ENCODE measurements at places on chromosomes 2 and 18.

GRCh38 chr2:80238692-80239469 is 65.7 kb downstream of the LRRTM1 start:
- no peak for DNase-seq

- DNase-seq: no peak
These were observed 5.4 kb upstream of the NCKAP5 start for GRCh38 chr2:133573491-133574162.

GRCh38 chr18:45562567-45563479 is 52.5 kb upstream of the SLC14A2 start:
- DNase-seq: no peak

DNA sequence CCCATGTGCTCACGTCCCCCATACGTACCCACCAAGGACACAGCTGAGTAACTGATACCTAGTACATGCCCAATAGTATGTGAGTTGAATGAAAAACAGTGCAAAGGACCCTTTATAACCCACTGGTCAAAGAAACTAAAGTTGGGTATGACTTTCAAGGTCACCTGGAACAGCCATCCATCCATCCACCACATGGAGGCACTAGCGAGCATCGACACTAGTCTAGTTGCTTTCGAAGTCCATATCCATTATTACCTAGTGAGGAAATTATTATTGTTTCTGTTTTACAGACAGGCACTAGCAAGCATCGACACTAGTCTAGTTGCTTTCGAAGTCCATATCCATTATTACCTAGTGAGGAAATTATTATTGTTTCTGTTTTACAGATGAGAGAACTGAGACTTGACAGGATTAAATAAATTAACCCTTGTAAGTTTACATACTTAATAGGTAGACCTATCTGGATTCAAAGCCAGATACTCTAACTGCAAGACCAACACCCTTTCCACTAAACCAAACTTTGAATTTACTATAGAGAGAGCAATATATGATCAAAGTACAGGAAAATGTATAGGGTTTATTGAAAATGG is 233.7 kb downstream of the METTL4 start:
- no peak for DNase-seq

GRCh38 chr18:50924372-50924771 is 43.5 kb upstream of the ELAC1 start:
- no peak for DNase-seq

GRCh38 chr2:24435391-24436316 is 55.4 kb upstream of the NCOA1 start:
- no peak for DNase-seq

DNA sequence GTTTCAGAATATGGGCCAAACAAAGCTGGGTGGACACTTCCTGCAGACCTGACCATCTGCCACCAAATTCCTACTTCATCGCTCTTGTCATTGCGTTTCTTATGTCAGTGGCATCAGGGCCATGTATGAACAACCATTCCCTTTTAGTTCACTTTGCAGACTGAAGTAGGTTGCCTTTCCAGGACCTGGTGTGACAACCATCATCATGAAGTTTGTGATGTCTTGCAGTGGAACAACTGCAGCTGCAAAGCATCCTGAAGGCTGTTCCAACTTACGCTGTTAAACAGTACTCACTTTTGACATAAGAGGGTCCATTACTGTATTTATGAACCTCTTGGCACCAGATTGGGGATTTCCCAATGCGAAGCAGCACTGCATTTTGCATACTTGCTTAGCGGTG is 511.6 kb downstream of the ARHGAP15 start:
- no peak for DNase-seq

DNA sequence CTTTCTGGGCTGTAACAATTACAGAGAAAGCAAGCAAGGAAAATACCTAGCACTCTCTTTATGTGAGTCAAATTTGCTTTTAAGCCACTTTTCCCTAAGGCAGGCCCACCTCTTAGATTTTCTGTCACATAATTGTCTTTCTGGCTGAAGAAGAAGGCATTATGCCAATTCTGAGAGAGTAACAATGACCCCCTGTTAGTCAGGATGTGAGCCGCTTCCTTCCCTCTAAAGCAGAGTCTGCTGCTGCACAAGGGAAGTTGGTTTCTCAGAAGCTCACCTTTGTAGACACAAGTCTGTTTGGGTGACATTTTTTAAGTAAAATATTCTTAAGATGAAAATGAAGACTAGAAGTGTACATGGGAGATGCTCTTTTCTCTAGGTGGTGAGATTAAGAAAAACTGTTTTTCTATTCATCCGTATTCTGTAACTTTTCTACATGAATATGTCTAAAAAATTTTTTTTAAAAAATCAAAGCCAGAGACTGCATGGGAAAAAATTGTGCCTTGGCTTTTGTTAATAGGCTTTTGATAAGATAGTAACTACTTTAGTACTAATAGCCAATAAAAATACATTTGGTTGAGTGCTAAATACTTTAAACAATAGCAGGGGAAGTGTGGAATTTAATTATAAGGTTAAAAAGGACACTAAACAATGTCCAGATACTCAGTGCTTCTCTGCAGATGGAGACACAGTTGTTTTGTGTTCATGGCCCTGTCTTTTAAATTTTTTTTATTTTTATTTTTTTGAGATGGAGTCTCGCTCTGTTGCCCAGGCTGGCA is 33.4 kb upstream of the VPS54 start:
- DNase-seq: no peak

DNA sequence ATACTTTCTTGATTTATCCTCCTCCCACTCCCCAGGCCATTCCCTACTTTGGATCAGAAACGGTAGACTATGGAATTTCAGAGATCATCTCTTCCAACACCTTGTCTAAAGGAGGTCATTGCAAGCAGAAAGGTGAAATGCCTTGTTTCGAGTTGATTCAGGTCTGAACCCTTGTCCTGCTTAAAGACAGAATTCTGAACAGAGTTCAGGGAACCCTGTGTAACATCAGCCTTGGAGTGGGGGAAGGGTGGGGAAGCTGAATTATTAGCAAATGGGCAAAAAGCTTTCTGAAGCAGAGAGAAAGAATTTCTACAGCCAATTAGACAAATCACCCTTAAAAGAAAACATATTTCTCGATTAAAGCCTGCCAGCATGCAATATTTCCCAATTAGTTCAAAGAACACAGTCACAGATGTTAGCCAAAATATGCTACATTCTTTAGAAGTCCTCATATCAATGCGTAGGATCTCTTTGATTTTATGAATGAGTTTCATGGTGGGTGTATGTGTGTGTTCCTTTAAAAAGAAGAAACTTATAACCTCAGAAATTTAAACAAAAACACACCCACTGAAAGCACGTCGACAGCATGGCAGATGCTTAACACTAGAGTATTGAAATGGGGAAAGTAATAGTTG is 353.1 kb downstream of the RND3 start:
- DNase-seq: no peak

GRCh38 chr2:202149155-202149762 is 76.2 kb downstream of the KIAA2012 start:
- no peak for DNase-seq

DNA sequence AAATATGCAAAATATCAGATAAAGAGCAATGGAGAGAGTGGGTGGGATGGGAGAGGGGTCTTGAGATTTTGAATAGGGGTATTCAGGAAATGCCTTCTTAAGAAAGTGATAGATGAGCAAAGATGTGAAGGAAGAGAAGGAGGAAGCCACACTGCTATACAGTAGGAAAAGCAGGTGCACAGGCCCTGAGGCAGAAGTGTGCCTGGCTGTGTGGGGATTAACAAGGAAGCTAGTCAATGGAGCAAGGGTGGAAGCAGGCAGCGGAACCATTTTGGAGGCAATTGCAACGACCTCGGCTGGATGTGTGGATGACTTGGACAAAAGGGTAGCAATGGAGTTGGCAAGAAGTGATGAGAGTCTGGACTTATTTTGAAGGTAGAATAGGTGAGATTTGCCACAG is 11.0 kb upstream of the CNGA3 start:
- DNase-seq: no peak

- DNase-seq: no peak
These were observed 83.6 kb downstream of the RHOB start for GRCh38 chr2:20530520-20530919.

DNA sequence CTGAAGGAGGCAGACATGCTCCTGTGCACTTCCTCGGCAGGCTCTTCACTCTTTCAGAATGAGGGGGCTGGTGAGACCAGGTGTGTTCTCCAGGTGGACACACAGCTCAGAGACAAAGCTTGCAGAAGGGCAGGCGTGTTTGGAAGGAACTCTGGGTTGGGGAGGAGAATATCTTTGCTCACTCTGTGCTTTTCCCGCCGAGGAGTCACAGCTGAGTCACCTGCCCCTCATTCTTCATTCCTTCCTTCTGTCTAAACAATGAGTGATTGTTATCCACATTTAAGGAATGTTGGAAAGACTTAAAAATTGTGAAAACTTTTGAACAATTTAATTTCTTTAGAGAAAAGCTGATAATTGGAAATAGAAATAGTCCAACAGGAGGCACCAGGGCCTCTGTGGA is 126.3 kb upstream of the TPO start:
- DNase-seq: no peak

- no peak for DNase-seq
These were observed 894.6 kb downstream of the DCC start for GRCh38 chr18:53234610-53235009.

GRCh38 chr18:12031846-12032245 is 50.5 kb downstream of the IMPA2 start:
- no peak for DNase-seq

DNA sequence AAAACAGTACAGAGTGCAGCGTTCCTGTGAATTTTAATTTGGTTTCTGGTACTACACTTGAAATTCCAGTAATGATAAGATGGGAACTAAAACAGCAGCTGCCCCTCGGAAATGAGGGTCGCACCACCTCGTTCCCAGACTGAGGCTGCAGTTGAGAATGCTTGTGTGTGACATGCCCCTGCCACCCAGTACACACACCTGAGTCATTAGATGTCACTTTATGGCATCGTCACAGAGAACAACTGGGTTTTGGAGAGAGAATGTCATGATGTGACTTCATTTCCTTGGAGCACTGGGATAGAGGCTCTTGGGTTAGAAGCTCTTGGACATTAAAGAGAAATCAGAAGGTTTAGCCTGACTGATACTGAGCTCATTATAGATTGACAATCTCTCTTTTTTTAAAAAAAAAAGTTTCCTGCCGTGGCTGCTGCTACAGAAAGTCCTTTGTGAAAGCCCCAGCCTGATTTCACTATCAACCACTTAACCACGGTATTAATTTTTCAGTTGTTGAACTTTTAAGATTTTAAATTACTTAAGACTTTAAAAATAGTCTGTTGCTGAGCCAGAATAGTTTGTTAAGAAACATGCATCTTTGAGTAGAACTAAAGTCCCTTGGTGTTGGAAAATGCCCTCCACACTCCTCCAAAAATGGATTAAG is 24.5 kb downstream of the BCL2L11 start:
- DNase-seq: no peak

DNA sequence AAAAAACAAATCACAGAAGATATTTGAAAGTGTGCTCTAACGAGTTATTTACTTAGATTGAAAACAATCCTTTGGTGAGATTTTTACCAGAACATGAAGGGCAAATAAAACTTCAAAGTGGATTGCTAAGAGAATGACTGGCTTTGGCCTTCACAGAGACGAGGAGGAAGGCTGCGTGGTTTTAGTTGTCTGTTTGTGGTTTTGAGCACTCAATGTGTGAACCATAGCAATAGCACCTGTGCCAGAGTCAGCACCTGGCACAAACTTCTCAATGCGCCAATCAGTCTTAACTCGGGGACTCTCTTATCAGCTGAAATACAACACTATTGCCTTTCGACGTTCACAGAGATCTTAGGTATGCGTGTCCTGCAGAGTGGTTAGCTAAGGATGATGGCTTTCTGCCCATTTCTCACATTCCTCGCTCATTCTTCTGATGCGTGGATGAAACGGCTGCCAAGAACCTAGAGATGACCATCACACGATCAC is 70.0 kb downstream of the MBP start:
- DNase-seq: no peak

DNA sequence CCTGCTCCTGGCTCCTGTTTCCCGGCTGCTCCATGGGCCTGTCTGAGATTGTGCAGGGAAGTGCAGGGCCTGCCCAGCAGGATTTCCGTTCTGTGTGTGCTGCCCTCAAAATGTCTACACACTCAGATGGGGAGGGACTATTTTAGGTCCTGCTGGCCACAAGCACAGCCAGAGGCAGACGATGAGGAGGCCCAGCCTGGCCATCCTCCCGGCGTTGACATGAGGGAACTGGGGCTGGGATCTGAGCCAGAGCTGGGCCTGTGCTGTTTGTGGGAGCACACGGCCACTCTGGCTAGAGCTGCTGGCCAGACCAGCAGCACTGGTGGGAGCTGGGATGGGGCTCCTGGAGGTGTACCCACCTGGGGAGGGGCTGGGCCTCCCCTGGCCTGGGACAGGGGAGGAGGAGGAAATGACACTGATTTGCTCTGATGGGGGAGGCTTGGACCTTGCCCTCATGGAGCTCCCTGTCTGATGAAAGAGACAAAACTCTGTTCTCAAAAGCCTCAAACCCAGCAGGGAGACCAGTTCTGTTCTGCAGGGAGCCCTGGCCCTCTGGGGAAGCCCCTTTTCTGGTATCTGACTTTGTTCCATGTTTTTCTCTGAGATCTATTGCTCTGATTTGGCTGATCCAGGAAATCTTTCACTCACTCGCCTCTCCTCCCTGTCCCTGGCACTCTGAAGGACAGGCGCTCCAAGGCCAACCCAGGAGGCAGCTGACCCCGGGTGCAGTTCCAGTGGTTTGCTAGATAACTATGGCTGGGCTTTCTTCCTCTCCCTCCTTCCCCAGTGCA is 161.8 kb downstream of the DYSF start:
- DNase-seq: no peak

DNA sequence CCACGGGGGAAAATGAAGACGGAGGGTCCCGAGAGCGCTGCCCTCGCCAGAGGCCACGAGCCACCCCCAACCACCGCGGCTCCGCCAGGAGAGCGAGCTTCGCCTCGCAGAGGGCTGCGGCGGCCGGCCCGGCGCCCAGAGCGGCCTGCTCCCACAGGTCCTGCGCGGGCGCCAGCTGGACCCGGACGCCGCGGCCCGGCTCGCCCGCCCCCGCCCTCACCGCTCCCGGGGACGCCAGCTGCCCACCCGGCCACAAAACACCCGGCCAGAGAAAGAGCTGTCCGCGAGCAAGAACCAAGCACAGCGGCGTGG is 709 bp downstream of the PTPN2 start:
- no peak for DNase-seq

- DNase-seq: no peak
These were observed 159.3 kb downstream of the CAPN13 start for GRCh38 chr2:30647752-30648457.

DNA sequence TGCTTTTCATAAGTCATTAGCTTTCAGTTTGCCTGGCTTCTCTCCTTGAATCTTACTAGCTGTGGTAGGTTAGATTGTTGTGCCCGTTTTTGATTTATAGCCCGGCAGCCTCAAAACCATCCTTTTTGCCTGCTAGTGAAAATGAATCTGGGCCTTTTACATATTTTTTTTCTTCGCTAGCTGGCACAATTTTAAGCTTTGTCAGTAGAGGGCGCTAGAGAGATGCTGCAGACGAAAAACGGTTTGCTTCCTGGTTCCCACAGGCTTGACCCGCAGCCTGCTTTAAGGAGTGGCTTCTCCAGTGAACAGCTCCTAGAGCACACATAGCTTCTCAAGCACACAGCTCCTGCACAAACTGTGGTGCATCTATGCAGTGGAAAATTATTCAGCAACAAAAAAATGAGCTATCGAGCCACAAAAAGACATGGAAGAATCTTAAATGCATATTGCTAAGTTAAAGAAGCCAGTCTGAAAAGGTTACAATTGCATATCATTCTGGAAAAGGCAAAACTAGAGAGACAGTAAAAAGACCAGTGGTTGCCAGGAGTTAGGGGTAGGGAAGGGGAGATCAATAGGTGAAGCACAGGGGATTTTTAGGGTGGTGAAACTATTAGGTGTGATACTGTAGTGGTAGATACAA is 47.9 kb downstream of the E2F6 start:
- DNase-seq: no peak

- no peak for DNase-seq
These were observed 53.8 kb downstream of the NEDD4L start for GRCh38 chr18:58097907-58098166.

- DNase-seq: no peak
These were observed 377.1 kb downstream of the CDH19 start for GRCh38 chr18:66226782-66227181.

Data from GOT3 (cell line).